ENCODE measurements at places on chromosomes 12 and 14. TPM values are rescaled to one million over a fixed set of nuclear protein-coding genes. Genes with fewer than 3 reads are reported as not detected.

GRCh38 chr12:3195337-3195736, 118.2 kb downstream of the TSPAN9 start:
- H3K27me3 ChIP-seq, result peaks cover 13% of the 10 kb centered on the region
- no peak overlapping the region for H3K4me3 ChIP-seq
- DNase-seq, result no peak
- H3K27ac ChIP-seq, result no peak overlapping the region
- H3K4me1 ChIP-seq, result no peaks in the 10 kb centered on the region

GRCh38 chr12:291153-291723, 28.6 kb upstream of the SLC6A13 start:
- H3K4me3 ChIP-seq, result no peak overlapping the region
- H3K27me3 ChIP-seq, result no peaks in the 10 kb centered on the region
- peaks cover 17% of the 10 kb centered on the region for H3K4me1 ChIP-seq
- DNase-seq, result no peak

GRCh38 chr12:117540011-117540410, 178.6 kb upstream of the NOS1 start:
- H3K4me3 ChIP-seq, result no peak overlapping the region
- H3K27ac ChIP-seq, result no peak overlapping the region

GRCh38 chr14:53152184-53152886, 788 bp downstream of the DDHD1 start:
- no peaks in the 10 kb centered on the region for H3K27me3 ChIP-seq
- H3K36me3 ChIP-seq, result peaks cover 30% of the 10 kb centered on the region
- peak; percentile 70 for DNase-seq
- H3K4me1 ChIP-seq, result peaks cover 52% of the 10 kb centered on the region

FGF6 gene
- not detected for total RNA-seq

- no peak overlapping the region for H3K4me3 ChIP-seq
- H3K4me1 ChIP-seq, result no peaks in the 10 kb centered on the region
- H3K27ac ChIP-seq, result no peak overlapping the region
- no peak for DNase-seq
These were observed 282.2 kb upstream of the FAR2 start for GRCh38 chr12:28866715-28867503.

EEF1AKMT3 gene
- 5.8 TPM for total RNA-seq

Data from activated T-helper 2 cell treated with anti-CD3 and anti-CD28 coated beads, Interferon-gamma antibody, Interleukin-2, Interleukin-4, amounts not matched to agents 10 μg/mL and 5 μg/mL and 100 μg/mL, durations not matched to agents 14 hours and 24 hours and 36 hours (primary cell).